ENCODE measurements at places on chromosomes 2 and 18. TPM values are rescaled to one million over a fixed set of nuclear protein-coding genes. Genes with fewer than 3 reads are reported as not detected.
A peak's percentile ranks its signal among the peaks of the same experiment; 100 is the strongest.

DNA sequence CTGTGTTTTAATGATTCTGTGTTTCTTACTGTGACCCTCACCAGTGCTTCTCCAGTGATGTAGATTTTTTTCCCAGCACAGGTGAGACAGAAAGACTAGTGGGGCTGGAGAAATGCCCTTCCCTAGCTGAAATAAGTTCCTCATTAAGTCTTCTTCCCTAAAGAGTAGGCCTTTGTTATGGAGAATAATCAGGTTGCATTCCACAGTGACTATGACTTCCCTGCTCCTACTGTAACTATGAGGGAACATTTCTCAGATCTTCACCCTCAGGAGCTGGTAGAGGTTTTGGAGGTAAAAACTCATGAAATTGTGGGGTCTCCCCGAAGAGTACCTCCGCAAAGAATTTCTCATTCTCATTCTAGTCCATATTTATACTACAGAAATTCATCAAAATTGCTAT, 286.2 kb downstream of the GRB14 start:
- DNase-seq, result no peak

TLX2 gene
- total RNA-seq, result not detected

- DNase-seq, result no peak
These were observed 41.6 kb downstream of the FN1 start for GRCh38 chr2:215394102-215394805.

DNA sequence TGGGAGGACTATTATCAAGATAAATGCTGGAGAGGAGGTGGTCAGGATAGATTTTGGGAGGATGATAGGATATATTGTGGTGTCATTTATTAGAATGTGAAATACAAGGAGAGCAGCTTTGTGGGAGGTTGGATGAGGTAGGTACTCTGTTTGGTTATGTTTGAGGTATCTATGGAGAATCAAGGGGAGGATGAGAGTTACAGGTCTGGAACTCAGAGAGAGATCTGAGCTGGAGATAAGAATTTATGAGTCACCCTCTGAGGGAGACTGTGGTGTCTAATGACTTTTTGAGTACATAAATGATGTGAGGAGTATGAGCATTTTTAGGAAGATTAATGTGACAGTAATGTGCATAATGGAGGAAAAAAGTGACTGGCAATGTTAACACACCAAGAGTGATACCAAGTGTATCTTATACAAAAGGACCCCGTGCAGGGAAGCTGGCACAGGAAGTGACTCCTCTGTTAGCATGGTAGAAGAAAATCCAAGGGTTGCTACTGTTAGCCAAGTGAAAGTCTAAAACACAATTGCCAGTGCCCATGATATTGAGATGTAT, 48.2 kb downstream of the CRIM1 start:
- DNase-seq, result peak; percentile 86

DNA sequence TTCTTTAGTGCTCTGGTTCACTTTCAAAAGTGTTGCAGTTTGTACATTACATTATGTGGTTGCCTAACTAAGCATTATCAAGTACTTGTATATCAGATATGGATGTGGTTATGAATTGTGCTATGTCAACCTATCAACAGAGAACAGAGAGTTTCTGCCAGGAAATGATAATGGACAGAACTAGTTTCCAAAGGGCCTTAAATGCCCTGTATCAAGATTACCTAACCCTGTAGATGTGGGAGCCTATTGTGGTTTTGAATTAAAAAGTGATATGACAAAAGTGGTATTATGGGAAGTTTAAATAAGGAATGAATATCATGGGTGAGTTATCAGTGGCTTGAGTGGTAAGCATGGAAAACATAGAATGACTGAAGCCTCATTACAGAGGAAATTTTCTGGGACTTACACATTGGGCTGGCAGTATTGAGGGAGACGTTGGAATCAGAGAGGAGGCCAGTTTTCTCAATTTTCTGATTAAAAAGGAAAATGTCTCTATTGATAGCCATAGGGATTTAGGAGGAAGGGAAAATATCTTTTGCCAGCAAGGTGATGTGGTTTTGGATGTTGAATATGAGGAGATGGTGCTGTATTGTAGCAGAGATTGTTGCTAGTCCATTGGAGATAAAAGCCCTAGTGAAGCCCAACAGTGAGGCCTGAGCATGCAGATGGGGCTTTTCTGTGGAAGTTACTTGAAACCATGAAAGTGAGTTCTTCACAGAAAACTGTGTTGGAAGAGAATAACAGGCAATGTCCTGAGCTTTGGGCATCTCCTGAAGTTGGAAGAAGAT, 140.7 kb downstream of the TTC27 start:
- no peak for DNase-seq

TNS1 gene
- 6.2 TPM for total RNA-seq

PARD6G gene
- 12.8 TPM for total RNA-seq

- no peak for DNase-seq
These were observed 118.1 kb downstream of the FHOD3 start for GRCh38 chr18:36415625-36416024.

DNA sequence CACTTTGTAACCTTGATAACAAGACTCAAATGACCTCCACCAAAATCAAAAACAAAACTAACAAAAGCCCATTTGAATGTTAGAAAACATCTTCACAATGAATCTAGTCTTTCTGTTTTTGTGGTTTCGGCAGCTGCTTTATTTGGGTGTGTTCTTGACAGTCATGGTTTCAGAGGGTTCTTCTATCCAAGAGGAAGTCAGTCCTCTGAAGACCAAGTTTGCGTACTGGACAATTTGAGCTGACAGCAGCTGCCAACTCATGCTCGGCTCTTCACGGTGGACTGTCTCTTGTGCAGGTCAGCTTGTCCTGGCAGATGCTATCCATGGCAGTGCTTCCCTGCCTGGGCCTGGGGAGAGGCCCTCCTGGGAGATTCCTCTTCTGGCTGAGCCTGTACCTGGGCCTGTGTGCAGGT, 91.0 kb downstream of the TMEM17 start:
- DNase-seq, result no peak

DNA sequence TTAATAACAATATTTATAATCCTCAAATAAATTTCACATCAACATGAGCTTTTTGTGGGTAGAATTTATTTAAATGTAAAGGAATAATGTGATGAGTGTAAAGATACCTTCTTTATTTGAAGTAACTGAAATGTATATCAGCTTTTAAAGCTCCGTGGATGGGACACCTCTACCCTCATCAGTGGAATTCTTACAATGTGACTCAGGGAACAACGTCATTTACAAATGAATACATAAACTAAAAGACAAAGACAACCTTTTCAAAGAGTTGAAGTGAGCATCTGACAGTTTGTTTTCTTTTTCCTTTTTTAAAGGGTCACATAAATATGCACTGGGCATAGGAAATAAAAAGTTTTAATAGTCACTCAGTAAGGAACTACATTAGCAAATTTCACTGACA, 1127.0 kb upstream of the CRIM1 start:
- no peak for DNase-seq

HRH4 gene
- not detected for total RNA-seq

Data from HCT116 (cell line).